CD4-positive, alpha-beta T cell treated with Interleukin-4 for 1 hour (primary cell): ENCODE measurements at places on chromosomes 13 and 19.

DNA sequence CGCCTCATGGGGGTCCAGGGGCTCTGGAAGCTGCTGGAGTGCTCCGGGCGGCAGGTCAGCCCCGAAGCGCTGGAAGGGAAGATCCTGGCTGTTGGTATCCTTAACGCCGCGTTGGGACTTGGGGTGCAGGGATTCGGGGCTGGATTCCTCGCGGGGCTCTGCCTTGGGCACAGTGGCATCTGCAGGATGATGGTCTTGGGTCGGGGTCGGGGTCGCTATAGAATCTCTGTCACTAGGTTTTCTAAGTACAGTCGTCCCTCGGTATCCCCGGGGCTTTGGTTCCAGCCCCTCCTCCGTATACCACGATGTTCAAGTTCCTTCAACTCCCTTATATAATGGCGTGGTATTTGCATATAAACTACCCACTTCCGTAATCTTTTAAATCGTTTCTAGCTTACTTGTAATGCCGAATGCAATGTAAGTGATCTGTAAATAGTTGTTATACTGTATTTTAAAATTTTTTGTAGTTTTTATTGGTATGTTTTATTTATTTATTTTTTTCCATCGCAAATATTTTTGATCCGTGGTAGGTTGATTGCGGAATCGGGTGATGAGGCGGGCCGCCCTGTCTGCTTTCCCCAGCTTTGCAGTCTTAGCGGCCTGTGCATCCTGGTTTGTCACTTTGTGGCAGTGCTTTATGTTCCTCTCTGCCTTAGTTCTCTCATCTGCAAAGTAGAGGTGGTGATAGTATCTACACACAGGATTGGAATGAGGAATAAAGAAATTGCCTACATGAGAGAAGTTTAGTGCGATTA, 606 bp downstream of the ERCC5 start:
- peak; percentile 68 for DNase-seq

DNA sequence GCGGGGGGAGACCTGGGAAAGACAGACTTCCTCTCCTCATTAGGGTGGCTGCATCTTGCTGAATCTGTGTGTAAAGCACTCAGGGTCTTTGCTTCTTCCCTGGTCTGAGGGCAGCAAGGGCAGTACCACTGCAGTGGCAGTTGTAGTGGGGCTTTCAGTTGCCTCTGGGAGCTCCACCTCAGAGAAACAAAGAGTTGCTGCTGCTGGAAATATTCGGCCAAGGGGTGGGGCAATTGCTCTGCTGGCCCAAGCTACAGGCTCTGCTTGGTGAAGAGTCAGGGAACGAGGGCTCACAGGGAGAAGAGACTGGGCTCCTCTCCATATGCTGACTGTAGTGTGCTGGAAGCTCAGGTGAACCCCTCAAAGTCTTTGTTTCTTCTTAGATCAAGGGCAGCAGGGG, 52.5 kb downstream of the POSTN start:
- no peak for DNase-seq

- DNase-seq, result peak; percentile 54
These were observed 335 bp upstream of the SOX1 start for GRCh38 chr13:112066624-112067004.

- DNase-seq, result no peak
These were observed 766.1 kb upstream of the GPC6 start for GRCh38 chr13:92460479-92460878.

GRCh38 chr13:40341096-40341471, 325.4 kb downstream of the FOXO1 start:
- no peak for DNase-seq

DNA sequence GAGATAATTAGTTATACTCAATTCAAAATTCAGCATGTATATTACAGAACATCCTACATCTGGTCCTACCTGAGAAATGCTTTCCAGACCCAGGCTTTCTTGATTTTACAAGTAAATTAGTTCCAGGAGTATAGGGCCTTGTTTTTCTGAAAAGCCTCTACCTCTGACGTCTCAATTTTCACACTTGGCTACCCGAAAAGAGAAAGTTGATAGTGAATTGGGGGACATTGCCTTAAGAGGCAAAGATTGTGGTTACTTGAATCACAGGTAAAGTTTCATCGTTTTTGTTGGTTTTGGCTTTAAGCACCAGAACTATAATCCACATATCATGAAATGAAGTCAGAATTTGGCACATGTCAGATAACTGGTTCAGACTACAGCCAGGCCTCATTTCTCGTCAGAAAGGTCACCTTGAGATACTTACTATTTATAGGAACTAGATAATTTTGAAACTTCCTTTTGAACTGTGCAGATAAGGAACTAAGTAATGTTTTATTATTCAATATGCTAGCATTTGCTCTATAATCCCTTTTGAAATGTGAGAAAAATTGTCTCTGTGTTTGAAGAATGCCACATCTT, 30.8 kb downstream of the FAM124A start:
- no peak for DNase-seq

DNA sequence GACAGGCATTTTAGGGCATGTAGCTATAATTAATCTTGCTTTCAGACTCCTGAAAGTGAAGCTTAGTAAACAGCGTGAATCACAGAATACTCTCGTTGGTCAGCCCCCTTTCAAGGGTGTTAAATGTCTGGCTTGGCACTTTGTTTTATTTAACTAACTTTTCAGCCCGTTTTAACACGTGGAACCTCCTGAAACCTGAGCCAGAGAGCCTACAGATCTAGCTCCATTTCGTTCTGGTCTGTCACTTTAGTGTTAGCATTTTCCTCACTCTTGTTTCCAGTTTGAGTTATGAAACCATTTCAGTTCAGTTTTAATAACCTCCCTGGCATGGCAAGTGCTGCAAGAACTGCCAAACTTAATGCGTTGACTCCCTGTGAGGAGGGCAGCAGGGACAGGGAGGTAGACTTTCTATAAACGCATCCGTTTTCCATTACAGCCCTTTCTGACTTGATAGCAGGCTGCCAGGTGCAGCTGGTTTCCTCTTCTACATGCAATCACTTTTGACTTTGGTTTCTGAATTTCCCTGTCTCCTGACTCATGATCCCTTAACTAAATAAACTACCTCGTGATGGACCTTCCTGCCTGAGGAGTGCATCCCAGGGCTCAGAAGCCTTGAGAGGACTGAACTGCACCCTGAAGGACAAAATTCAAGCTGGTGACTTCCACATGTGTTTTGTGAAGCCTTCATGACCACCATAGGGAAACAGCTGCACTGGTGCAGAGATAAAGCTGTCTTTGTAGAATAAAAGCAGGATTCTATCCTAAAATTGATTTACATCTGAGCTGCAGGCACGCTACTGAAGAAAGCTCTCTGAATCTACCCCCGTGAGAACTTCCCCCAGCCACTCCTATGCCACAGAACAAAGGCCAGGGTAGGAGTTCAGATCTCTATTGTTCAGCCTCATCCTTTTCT, 192.6 kb downstream of the DLEU7 start:
- no peak for DNase-seq

- DNase-seq, result no peak
These were observed 11.2 kb downstream of the AP3D1 start for GRCh38 chr19:2140138-2140569.
